NCI-H2171 treated with DMSO at 0.1 percent for 48 hours (cell line): ENCODE measurements at places on chromosomes 7 and 10.

- DNase-seq, result no peak
Measured at GRCh38 chr10:130737621-130738020, 573.9 kb downstream of the TCERG1L start.

GRCh38 chr7:3861386-3861785, 560.3 kb downstream of the SDK1 start:
- DNase-seq, result no peak

DNA sequence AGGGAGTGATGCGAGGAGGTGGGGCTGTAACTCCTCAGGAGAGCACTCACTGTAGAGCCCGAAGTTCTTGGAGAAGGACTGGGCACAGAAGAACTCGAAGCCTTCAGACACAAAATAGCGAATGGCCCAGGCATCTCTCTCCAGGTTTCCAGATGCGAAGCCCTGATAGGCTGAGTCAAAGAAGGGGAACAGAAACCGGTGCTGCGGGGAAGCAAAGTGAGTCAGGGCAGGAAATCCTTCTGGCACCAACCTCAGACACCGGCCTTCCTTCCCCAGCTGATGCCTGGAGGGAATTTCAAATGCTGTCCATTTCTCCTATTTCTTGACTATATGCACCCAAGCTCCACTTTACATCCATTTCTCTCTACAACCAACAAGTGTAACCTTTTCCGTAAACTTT, 26.8 kb downstream of the GOT1 start:
- no peak for DNase-seq

- no peak for DNase-seq
Measured at GRCh38 chr7:155191901-155192478, 105.7 kb upstream of the INSIG1 start.

GRCh38 chr10:95755511-95756004, 405 bp upstream of the ENTPD1 start:
- no peak for DNase-seq

DNA sequence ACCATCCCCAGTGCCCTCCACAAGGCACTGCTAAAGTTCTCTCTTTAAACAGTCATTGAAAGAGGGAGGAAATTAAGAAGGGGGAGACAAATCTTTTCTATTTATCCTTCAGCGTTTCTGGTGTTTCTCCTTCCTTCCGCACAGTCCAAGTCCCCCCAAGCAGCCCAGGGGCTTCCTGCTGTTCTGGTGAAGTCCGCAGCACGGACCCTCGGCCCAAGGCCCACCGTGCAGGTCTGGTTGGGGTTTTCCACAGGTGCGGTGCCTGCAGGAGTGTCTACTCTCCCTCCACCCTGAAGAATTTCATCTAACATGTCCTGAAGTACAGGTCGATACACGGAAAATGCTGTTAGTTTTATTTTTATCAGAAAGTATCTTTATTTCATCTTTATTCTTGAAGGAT, 34.1 kb upstream of the KNDC1 start:
- no peak for DNase-seq

GRCh38 chr10:70440296-70441160, 953 bp downstream of the NODAL start:
- no peak for DNase-seq

- peak; percentile 53 for DNase-seq
Measured at GRCh38 chr10:126749015-126749655, 78.6 kb upstream of the C10orf90 start.

- DNase-seq, result no peak
Measured at GRCh38 chr10:32151871-32152270, 95.6 kb upstream of the KIF5B start.

DNA sequence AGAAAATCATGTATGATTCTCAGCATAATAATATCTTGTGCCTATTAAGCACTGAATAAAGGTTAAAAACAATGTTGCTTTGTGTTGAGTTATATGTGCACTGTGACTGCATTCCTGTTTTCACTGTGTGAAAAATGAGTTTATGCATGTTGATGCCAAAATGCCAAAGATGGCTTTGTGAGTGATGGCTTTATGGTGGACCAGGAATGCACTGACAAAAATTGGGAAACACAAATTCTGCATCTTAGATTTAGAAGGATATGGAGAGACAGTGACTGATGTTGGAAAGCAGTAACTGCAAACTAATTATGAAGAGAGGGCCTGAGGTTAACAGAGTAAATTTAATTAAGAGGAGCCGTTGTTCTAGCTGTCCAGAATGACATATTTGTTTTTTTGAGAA, 440.4 kb downstream of the KIF20B start:
- DNase-seq, result no peak
